T-helper 2 cell (primary cell): ENCODE measurements at places on chromosomes 7 and 10.

DNA sequence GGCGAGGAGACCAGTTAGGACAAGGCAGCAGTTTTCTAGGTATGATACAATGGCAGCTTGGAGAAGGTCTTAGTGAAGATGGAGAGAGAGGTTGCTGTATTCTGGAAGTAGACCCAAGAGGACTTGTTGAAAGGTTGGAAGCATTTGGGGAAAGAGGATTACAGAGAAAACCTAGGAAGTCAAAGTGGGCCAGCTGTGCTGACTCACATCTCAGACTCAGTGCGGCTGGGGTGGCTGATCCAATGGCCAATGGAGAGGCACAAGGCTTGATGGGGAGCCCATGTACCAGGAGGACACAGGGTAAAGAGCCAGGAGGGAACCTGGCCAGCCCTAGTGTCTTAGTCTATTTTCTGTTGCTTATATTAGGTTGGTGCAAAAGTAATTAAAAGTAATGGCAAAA is 194.5 kb upstream of the GALNT17 start:
- no peak for DNase-seq

GRCh38 chr7:45224832-45225231 is 67.2 kb downstream of the RAMP3 start:
- DNase-seq, result no peak

GRCh38 chr10:115056186-115056585 is 37.0 kb upstream of the ATRNL1 start:
- no peak for DNase-seq

- no peak for DNase-seq
These were observed 38.9 kb downstream of the DRGX start for GRCh38 chr10:49356944-49357343.

- peak; percentile 27 for DNase-seq
These were observed 3.8 kb downstream of the NUDCD3 start for GRCh38 chr7:44486693-44487092.

- DNase-seq, result no peak
These were observed 11.3 kb downstream of the NPTX2 start for GRCh38 chr7:98628418-98628817.

DNA sequence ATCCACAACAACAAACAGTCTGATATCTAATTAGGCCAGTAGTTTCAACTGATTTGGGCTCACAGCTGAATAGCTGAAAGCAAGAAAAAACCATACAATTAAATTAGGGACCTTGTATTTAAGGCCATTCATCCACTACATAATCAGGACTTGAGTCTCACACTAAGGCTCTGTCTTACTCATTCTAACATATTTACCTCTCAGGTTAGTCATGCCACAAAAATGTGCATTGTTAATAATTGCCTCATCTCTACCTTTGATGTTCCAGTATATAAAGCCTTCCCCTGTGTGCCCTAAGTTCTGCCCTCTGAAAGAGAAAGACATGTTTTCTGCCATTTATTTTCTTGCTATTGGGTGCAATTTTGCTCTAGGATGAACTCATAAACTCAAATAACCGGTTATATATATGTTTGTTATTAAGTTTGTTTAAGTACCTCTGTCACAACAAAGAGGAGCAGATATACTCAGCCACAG is 5.3 kb upstream of the C1GALT1 start:
- DNase-seq, result no peak

DNA sequence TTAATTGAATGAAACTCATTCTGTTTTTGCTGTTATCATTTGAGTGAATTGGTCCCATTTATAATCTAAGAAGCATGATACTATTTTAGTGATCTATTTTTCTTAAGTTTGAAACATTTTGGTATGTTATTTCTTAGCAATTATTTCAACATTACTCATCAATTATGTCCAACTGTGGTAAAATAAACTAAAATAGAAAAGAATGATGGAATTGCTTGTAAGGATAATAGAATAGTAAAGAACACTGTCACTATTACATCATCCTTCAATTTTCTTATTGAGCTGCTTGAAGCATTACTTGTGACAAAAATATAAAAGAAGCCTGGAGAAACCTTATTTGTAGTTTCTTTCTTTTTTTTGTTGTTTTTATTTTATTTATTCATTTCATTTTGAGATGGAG is 42.4 kb downstream of the ZNF487 start:
- DNase-seq, result no peak

- no peak for DNase-seq
These were observed 8.1 kb downstream of the PRPS1L1 start for GRCh38 chr7:18019555-18019954.
